Kidney capillary endothelial cell (primary cell): ENCODE measurements at places on chromosomes 3 and 15.

- DNase-seq = no peak
Observed at GRCh38 chr15:52682200-52682599, 3.0 kb upstream of the ATOSA start.

- no peak for DNase-seq
Observed at GRCh38 chr3:134696155-134696554, 45.3 kb upstream of the KY start.

DNA sequence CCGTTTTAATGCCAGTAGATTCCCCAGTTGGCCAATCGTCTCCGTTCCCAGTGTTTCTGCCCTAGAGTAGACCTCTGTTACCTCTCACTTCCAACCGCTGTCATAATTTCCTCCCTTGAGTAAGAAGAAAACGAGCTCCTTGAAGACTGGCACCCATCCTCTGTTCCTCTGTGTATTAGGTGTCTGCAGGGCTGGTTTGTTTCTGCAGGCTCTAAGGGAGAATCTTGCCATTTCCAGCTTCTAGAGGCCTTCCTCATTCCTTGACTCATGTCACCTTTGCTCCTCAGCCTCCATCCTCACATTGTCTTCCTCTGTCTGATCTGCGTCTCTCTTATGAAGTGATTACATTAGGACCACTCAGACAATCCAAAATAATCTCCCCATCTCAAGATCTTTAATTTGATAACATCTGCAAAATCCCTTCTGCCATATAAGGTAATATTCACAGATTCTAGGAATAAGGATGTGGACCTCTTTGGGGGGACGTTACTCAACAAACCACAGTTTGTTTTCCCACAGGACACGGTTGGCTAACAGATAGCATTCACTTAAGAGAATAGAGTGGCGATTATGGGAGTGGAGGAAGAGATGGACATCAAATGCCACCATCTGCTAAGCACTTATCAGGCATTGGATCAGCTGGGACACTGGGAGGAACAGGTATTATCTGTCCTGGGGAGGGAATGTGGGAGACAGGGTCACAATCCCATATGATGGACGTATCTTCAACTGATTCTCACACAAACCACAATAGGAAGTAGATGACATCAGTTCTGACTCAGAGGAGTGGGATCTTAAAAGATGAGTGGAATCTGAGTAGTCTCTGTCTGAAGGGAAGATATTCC is 17.1 kb downstream of the ARHGAP31 start:
- peak; percentile 70 for DNase-seq

DNA sequence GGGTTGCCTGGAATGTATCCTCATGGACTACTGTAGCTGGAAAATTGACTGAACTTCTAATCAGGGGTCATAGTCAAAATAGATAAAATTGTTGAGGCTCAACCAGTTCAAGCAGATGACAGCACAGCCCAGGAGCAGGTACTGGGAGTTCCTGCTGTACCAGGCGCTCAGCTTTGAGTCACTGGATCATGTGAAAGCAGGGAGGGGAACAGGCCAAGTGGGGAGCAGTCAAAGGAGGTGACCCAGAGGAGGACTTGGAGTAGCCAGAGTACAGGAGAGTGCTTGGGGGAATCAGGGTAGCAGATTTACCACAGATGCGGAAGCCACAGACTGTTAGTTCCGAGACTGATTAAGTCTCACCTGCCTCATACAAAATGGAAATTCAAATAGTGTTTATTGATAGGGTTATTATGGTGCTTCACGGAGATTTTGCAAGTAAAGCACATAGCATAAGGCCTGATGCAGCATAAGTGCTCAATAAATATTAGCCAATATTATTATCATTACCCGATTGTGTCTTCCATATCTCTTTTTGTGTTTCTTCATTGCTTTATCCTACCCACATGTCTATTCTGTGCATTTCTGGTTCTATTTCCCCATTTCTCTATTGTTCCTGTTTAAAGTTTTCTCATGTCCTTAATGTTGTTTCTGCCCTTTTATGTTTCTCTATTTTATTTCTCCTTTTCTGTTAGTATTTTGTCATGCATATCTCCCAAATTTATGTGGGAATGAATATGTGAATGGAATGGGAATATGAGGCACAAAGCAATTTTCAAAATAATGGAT is 369.2 kb upstream of the MCTP2 start:
- DNase-seq = no peak

DNA sequence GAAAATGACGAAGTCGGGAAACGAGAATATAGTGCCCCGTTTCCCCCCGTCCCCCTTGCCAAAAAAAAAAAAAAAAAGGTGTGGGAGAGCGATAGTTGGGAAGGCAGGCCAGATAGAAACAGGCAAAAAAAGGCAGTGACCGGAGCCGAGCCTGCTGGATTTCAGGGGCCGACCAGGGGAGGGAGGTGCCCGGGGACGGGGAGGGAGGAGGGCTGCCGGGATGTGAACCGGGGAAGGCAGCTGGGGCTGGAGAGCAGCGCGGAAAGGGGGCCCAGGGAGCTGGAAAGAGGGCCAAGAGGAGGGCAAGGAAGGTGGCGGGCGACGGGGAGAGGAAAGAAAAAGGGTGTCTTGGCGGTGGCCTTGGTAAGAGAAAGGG is 837 bp downstream of the LRRN1 start:
- DNase-seq = no peak
